ENCODE measurements at places on chromosomes 7 and 10.
A peak's percentile ranks its signal among the peaks of the same experiment; 100 is the strongest.

- DNase-seq: no peak
Observed at GRCh38 chr7:29400437-29400836, 163.2 kb upstream of the PRR15 start.

DNA sequence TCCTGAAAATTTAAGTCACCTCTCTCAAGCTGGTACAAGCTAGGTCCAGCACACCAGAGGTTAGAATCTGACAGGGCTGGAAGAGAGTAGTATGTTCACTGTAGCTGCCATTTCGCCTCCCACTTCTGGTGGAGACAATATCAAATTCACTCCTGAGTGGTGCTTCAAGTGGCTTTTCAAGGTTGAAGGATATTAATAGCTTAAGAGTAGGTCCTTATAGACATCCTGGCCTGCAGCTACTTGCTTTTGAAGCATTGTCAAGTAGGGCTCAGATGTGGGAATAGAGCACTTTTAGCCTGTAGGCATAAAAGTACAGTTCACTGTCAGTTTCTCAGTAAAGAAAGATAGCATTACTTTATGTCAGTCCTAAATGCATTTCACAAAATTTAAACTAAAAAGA, 270.5 kb upstream of the PLPP4 start:
- DNase-seq: no peak

GRCh38 chr10:17576768-17577167, 40.4 kb downstream of the HACD1 start:
- DNase-seq: no peak

DNA sequence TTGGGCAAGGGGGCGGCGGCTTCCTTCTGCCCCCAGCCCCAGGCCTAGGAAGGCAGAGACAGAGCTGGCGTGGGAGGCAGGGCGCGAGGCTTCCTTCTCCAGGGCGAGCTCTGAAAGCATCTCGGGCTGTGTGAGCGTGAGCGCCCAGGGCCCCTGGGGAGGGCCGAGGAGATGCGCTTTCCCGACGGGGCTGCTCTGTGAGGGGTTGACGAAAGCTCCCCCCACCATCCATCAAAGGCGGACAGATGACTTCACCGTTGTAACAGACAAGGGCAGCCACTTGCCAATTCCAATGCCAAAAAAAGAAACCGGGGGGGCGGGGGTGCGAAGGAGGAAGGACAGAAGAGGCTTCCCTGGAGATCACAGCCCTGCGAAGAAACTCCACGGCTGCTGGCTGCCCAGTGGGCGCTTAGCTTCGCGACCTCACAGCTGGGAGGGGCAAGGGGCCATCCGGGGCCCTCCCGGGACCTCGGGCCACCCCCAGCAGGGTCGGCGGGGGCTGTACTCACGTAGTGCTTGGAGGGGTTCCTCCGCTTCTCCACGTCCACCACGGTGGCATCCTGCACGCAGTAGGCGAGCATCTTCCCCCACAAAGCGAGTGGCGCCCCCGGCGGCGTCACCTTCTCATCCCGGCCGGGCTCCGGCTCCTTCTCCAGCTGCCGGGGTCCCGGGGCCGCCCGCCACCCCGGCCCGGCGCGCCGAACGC, 537 bp downstream of the SH3PXD2A start:
- peak; percentile 79 for DNase-seq

GRCh38 chr7:121994625-121995410, 121.9 kb downstream of the PTPRZ1 start:
- DNase-seq: peak; percentile 55

DNA sequence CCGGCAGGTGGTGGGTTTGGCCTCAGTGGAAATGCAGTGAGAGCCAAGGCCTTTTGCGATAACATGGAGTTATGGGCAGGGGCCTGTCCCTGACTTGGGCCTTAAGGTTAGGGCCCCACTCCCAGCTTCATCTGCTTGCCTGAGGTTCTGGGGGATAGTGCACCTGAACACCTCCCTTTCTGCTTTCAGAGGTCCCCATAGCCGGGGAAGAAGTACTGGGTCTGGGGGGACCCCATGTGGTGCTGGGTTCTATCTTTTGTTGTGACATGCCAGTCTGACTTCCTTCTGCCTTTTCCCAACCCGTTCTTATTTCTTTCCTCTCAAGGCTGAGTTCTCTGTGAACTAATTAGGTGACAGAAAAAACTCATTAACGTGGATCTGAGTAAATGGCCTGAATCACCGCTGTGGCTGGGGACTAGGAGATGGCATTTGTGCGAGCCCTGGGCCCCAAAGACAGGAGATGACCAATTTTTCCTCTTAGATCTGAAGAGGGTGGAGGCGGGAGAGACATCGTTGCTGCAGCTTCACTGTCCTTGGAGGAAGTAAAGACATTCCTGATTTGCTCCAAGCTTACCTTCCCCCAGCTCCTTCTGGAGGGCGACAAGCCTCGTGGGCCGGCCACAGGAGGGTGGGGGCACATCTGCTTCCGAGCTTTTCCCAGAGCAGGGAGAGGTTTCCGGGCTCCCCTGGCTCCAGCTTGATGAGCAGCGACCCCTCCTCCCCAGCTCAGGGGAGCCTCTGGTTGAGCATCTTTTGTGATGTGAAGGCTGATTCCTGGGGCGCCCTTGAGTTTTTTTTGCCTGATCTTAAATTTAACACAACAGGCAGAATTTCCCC, 2.0 kb downstream of the AGAP3 start:
- no peak for DNase-seq

DNA sequence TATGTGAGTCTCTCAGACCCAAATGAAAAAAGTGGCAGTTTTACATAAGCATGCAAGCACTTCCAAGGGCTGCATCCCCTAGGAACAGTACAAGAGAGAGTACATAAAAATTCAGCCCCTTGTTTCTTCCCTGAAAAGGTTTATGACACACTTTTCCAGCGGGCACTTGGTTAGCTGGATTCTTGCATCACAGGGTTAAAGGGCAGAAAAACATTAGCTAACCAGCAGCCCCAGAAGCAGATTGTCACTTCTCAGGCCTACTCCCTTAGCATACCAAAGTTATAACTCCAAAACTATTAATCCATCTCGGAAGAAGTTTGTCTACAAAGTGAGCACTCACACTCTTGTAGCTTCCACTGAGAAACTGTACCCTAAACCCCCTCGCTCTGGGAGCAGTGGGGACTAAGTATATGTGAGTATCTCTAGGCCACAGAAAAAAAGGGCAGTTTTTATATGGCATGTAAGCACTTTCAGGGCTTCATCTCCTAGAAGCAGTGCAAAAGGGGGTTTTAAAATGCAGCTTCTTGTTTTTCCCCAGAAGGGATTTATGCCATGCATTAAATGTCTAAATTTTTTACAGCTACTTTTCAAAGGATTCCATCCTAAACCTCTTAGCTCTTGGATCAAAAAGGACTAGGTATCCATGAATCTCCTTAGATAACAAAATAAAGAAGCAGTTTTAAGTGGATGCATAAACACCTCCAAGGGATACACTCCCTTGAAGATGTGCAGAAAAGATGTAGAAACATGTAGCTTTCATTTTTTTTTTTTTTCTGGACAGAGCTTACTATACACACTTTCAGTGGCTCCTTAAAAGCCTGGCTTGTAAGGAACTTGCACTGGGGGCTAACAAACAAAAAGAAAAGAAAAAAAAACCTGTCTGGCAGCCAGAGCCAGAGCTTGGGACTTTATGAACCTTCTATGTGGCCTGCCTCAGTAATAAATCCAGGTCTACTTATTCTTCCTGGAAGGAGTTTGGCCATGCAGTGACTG, 956.7 kb downstream of the CCSER2 start:
- DNase-seq: no peak

GRCh38 chr7:80018941-80019808, 115.5 kb upstream of the GNAI1 start:
- peak; percentile 65 for DNase-seq

DNA sequence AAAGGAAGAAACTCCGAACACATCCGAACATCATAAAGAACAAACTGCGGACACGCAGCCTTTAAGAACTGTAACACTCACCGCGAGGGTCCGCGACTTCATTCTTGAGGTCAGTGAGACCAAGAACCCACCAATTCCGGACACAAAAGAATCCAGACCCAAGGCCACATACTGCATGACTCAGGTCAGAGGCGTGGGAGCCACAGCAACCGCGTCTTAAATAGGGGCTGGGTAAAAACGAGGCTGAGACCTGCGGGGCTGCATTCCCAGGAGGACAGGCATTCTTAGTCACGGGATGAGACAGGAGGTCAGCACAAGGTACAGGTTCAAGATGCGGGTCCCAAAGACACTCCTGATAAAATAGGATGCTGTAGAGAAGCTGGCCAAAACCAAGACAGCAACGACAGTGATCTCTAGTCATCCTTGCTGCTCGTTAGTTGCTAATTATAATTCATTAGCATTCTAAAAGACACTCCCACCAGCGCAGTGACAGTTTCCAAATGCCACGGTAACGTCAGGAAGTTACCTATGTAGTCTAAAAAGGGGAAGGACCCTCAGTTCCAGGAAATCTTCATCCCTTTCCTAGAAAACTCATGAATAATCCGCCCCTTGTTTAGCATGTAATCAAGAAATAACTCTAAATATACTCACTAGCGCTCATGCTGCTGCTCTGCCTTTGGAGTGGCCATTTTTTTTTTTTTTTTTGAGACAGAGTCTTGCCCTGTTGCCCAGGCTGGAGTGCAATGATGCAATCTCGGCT, 19.3 kb downstream of the AP5Z1 start:
- DNase-seq: no peak

GRCh38 chr10:51020200-51020599, 54.1 kb upstream of the PRKG1 start:
- DNase-seq: no peak

- DNase-seq: no peak
Observed at GRCh38 chr10:112515852-112516251, 68.8 kb downstream of the VTI1A start.

DNA sequence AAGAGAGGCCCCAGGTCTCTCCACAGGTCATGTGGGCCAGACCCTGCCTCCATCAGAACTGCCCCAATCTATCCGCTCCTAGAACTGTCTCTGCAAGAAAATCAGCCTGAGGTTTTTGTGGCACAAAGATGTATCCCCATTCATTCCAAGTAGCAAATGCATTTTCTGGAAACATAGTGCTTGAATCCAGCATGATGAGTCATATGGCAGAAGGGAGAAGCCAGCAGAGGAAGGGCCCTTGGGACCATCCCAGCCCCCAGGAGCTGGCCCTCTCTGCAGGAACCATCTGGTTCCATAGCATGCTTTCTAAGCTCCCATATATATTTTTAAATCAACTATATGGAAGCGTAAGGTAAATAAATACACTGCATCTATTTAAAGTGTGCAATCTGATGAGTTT, 563.2 kb downstream of the GALNT17 start:
- no peak for DNase-seq

GRCh38 chr10:99765672-99766301, 16.7 kb upstream of the ABCC2 start:
- DNase-seq: no peak

- no peak for DNase-seq
Observed at GRCh38 chr7:119452401-119452800, 820.6 kb upstream of the KCND2 start.

DNA sequence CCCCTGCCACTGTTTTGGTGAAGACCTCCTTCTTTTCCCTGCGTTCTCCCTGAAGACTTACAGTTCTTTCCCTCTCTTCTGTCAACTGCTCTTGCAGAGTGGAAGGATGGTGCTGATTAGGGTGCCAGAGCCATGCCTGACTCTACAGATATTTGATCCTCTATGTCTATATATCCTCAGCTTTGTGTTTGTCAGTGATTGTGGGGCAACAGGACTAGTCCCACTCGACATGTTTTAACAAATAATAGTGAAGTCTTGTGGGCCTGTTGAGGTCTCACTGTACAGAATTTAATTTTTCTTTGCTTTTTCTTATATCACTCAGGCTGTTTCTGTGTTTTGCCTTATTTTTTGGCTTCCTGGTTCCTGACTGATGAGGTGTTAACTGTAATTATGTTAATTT, 5.0 kb downstream of the PLEKHA1 start:
- no peak for DNase-seq

DNA sequence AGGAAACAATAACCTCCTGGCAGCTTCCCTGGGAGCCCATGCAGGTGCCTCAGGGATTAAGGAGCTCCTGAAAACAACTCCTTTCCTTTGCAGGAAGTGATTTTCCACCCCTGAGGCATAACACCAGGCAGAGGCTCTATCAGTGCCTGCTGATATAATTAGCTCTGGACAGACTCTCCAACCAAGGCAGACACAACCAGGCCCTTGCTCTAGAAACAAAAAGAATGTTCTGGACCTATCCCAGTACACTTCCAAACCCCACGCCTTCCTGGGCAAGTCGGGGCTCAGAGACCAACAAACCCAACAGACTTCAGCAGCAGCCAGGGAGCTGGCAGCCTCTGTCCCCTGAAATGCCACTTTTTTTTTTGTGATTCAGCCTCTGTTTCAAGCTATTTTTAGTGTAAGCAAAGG, 247.1 kb downstream of the KCNMA1 start:
- no peak for DNase-seq

- no peak for DNase-seq
Observed at GRCh38 chr10:128929767-128930166, 537.3 kb upstream of the MGMT start.

DNA sequence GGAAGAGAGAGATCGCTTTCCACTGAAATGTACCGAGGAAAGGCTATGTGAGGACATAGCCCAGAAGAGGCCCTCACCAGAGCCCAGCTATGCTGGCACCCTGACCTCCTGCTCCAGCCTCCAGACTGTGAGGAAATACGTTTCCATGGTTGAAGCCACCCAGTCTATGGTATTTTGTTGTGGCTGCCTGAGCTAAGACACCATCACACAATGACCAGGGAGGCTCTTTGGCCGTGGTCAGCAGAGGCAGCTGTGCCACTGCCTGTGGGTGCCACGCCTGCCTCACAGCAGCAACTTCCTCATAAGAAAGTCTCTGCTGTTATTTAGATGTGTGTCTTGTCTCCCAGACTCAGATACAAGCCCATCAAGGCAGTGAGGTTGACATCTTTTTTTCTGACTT, 182.7 kb upstream of the PLXNA4 start:
- no peak for DNase-seq

GRCh38 chr7:50782375-50783208, at the start of gene GRB10:
Gene GRB10, minus strand, starts transcription at chr7:50782896. Its CDS starts 50,574 bp downstream, at chr7:50732322.
- DNase-seq: peak; percentile 83

GRCh38 chr7:122248472-122248871, 56.1 kb downstream of the FEZF1 start:
- DNase-seq: no peak

DNA sequence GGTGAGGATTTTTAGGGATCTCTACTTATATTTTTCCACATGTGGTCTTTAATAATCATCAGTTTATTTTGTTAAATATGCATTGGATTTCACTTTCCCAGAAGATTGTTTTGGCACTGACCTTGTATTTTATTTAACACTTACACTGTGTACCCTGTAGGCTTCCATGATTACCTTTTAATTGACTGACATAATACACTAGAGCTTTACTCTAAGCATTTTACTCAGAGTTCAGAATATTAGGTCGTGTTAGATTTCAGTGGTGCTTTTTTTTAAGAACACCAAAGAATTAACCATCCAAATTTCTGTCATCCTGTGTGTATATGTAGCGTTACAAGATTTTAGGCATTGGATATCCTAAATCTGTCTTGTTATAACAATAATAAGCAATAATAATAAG, 23.1 kb downstream of the CASD1 start:
- DNase-seq: no peak

- no peak for DNase-seq
Observed at GRCh38 chr10:107481881-107482280, 317.4 kb upstream of the SORCS1 start.

GRCh38 chr7:55260676-55261385, 104.3 kb upstream of the LANCL2 start:
- no peak for DNase-seq
